ENCODE measurements at places on chromosomes 4 and X.

- no peak for DNase-seq
Measured at GRCh38 chr4:6492861-6493657, 20.6 kb upstream of the PPP2R2C start.

DNA sequence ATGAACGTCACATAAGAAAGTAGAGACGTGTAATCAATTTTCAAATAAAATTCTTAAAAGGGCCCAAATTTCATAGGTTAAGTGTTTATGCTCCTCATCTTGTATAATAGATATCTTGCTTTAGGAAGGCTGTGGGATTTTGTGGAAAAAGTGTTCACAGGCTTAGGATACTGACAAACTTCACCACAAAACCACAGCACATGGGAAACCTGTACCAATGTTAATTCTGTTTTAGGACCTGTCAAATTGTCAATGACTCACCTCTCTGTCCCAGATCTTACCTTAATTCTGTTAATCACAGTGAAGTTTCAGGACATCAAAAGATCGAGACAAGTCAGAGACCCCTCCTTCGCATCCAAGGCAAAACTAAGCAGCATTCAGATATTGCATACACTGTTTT lies 24.2 kb downstream of the FGFBP1 start:
- no peak for DNase-seq

DNA sequence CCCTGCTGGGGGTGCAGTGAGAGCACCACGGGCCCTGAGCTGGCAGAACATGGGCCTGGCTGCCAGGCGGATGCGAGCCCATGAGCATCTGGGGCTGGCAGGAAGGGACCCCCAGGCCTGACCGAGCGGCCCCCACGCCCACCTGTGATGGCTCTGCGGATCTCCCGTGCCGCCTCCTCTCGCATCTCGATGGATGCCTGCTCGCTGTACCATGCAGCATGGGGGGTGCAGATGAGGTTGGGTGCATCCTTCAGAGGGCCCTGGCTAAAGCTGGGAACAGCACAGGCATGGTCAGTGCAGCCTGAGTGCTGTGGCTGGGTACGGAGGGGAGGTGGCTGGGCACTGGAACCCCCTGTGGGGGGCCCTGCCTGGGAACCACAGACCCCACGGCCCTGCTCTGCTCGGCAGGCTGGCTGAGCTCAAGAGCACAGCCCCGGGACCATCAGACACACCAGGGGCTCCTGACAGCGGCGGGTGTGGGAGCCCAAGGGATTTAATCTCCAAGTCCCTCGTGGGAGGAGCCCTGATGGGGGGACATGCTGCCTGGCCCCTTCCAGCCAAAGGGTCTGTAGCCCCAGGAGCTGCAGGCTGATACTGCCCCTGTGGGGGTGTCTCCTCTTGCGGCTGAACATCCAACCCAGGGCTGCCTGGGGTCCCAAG lies 35.5 kb downstream of the CTBP1 start:
- DNase-seq = no peak

DNA sequence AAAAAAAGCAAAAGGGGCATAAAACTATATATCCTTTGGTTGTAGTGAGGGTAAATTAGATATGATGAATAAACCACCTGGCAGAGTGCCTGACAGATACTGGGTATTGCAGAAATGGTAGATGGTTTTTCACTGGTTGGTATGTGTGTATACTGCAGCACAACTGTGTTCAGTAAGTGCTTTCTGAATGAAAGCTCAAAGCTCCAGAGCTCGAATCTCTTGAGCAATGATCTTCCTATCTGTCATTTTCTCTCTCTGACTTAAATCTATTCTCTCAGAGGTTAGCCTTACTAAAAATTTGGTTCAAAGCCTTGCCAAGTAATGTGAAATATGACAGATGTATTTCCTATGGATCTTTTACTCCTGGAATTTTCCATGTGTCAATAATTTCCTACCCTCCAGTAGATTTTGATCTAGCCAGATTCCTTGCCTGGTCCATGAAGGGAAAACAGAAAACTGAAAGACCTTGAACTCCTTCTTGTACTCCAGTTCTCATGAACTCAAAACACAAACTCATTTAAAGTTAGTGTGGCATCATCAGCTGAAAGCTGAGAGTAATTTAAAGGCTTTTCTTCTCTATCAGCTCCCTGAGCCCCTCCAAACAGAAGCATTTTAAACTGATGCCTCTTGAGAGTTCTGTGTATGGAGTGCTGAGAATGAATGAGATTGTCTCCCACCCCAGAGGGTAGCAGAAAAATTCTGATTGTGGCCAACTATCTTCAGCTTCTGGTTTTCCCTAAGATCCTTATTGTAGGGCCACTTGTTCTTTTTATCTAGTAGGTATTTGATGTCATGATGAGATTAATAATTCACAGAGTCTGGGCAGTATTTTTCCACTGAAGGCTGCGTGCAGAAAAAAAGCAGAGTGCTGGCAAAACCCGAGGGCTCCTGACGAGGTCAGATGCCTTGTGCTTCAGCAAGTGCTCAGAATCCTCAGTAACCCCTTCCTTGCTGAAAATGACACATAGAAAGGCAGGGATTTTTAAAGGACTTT lies 363.4 kb upstream of the BOD1L1 start:
- DNase-seq = no peak

DNA sequence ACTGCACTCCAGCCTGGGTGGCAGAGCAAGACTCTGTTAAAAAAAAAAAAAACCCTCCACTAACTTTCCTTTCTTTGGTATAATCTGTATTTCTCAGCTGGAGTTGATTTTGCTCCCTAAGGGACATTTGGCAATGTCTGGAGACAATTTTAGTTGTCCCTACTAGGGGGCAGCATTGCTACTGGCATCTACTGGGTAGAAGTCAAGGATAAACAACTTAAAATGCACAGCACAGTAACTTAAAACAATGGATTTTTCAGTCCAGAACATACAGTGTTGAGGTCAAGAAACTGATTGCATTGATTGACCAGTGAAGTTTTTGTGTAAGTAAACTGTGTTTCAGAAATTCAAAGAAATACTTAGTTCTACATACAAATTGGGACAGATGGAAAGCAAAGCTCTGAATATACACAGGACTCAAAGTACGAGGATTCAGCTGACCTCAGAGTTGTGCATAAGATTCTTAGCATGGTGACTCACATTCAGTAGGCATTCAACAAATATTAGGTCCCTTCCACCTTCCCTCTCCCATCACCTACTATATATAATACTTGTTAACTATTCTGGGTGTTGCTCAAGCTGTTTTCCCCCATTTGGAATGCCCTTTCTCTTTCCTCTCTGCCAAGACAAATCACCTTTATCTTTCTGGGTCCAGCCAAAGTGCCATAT lies 8.8 kb downstream of the DDX53 start:
- DNase-seq = no peak

DNA sequence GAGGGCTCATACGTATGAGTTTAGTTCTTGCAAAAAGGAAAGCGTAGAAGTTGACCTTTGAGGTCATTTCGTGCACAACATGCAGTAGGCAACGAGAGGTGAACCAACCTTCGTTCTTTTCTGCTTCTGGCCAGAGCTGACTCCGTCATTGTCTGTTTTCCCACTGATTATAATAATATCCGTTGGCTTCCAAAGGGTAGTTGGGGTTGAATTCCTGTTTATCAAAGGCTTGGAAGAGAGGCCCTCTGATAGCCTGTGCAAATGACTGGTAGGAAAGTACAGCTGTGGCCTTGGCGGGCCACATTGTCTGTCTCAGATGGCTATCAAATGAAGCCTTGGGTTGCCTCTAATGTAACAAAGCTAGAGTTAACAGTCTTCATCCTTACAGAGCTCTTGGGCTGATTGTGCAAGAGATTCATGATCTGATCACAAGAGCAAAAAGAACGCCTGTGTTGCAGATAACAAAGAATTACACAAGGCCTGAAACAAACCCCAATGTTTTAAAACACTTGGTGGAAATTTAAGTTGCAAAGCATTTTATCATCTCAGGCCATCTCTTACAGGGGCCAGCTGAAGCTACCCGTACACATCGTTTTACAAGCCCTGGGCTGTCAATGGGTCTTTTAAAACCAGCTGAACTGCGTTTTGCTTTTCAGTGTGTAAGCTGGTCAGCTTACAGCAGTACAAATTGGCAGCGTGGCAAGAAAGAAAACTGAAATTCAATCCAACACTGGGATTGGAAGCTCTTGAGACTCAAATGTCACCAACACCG lies 46.1 kb upstream of the FAM9C start:
- DNase-seq = no peak

GRCh38 chr4:153963216-153963615 lies 174.3 kb upstream of the SFRP2 start:
- DNase-seq = no peak

DNA sequence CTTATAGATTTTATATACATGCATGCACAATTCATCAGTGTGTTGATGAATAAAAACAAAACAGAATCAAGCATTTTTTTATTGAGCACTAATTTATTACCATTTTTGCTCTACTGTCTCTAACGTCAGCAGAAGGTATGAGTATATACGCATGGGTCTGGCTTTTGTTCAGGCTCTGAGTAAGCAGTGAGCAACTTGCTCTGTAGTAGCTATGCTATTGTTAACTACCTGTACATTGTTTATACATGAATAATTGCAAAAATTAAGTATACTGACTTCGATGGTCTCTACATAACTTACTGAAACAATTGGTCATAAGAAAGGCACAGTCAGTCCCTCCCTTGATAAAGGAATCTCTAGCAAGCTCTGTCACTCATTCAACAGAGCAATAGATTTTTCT lies 122.9 kb downstream of the RS1 start:
- no peak for DNase-seq

- no peak for DNase-seq
Measured at GRCh38 chr4:89301003-89301402, 6.6 kb downstream of the GPRIN3 start.

- no peak for DNase-seq
Measured at GRCh38 chr4:16883806-16884205, 14.6 kb downstream of the LDB2 start.

DNA sequence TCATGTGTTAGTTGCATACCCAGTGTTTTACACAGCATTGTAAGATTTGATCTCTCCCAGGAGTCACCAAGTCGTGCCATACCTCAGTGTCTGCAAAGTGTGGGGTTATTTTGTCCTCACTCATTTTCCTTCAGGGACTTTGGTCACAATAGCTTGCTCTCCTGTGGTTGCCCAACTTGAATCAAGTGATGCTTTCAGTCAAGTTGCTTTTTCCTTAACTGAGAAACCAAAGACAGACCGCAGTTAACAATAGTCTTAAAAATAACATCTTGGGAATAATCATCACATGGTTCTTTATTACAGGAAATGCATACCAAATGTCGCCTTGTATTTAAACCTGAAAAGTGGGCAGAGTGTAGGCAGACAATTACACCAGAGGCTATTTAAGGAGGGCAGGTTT lies 44.5 kb upstream of the NDP start:
- DNase-seq = no peak

- no peak for DNase-seq
Measured at GRCh38 chr4:68240620-68241019, 4.9 kb downstream of the TMPRSS11B start.

DNA sequence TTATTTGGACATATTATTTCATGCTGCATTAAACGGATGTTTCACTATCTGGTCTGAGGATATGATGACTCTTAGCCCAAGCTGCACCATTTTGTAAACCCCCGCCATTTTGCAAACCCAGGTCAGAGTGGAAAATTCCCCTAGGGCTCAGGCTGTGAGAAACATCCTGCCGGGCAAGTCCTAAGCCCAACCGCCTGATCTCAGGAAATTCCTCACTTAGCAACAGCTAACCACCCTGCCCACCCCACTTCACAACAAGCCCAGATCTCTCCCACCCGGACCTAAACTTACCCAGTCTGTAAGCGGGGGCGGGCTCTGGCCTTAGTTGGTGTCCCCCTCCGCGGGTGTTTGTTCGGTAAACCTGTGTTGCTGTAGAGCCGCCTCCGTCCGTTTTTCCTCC lies 2747.1 kb downstream of the PCDH7 start:
- DNase-seq = no peak

Measured in amniotic stem cell (primary cell).